ENCODE measurements at places on chromosomes 2 and 18.
A peak's percentile ranks its signal among the peaks of the same experiment; 100 is the strongest.

DNA sequence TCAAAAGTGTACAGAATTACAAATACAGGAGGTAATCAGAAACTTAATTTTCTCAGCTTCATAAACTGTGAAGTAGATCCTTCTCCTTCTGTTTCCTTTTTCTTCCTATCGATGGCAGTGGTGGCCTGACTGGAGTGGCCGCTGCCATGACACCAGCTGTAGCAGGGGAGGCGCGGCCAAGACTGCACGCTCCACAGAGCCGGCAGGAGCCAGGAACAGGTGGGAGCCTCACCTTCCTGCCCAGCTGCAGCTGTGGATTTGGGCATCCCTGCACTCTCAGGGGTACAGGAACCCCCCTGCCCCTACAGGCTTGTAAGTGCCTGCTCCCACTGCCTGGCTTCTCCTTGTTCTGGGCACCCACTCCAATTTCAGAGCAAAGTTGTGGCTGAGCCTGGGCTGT is 76.1 kb downstream of the EPB41L3 start:
- DNase-seq, result no peak

- DNase-seq, result peak; percentile 56
These were observed 1.5 kb downstream of the SLC39A10 start for GRCh38 chr2:195658541-195658890.

- peak; percentile 64 for DNase-seq
These were observed 11.8 kb downstream of the DSC3 start for GRCh38 chr18:31030574-31031278.

GRCh38 chr2:57597940-57598339 is 448.7 kb upstream of the VRK2 start:
- DNase-seq, result no peak

GRCh38 chr2:126901459-126901858 is 2.8 kb downstream of the TEX51 start:
- DNase-seq, result no peak

DNA sequence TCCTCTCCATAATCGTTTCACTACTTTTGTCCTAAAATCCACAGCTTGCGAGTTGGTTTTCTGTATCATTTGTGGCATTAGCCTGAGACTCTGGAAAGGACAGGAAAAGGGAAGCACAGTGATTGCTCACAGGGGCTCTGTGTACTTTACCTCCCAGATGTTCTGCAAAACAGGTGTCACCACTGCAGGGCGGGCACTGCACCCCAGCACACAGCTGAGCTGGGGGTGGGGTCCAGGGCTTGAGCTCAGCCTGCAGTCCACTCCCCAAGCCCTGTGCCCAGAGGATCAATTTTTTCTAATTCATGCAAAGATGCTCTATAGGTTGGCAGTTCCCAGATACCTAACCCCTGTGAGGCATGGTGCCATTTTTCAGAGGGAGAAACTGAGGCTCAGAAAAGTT is 119.4 kb upstream of the GLI2 start:
- DNase-seq, result no peak
